ENCODE measurements at places on chromosomes 12 and 14.

DNA sequence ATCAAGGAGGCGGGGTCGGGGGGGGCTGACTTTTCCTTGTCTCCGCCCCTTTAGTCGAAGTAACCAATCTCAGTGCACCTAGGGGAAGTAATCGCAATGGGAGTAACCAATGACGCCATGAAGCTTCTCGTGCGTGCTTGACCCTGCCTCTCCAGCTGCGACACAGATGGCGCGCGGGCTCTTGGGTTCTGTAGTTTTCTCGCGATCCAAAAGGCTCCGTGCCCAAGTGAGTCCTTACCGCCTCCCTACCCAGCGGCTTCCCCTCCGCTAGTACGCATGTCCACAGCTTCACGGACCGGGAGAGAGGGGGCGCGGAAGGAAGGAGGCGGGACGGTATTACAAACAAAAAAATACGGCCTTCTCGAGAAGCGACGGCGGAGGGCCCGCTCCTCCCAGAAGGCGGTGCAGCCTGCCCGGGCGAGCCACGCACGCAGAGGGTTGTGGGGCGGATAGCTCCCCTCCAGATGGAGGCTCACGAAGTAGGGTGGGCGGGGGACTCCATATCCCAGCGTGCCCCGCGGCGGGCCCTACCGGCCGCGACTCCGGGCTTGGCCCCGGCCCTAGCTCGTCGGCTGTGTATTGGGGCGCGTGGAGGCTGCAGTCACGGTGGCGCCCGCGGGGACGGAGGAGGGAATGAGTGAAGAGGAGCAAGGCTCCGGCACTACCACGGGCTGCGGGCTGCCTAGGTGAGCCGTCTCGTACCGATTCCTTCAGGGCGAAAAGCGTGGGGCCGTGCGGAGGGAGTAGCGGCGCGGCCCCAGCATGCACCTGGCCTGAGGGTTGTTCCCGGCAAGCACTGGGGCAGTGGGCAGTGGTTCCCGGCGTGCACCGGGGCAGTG lies at the start of gene TARBP2:
Gene TARBP2 (plus strand): TSS at position 508 of the 839 bp plus-strand sequence. CDS start 126 bp downstream, at position 634.
- DNase-seq = peak; percentile 96

DNA sequence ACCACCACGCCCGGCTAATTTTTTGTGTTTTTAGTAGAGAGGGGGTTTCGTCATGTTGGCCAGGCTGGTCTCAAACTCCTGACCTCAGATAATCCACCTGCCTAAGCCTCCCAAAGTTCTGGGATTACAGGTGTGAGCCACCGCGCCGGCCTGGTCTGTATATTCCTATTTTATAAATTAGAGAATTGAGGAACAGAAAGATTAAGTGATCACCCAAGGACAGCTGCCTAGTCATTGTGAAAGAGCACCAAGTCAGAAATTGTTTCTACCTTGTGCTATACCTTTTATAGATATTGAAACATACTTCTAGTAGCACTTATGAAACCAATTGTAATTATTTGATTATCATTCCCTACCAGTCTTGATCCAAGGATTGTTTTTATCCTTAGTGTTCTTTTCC lies 1.9 kb downstream of the KNTC1 start:
- no peak for DNase-seq

GRCh38 chr12:26768611-26769603 lies 64.1 kb downstream of the ITPR2 start:
- DNase-seq = no peak

DNA sequence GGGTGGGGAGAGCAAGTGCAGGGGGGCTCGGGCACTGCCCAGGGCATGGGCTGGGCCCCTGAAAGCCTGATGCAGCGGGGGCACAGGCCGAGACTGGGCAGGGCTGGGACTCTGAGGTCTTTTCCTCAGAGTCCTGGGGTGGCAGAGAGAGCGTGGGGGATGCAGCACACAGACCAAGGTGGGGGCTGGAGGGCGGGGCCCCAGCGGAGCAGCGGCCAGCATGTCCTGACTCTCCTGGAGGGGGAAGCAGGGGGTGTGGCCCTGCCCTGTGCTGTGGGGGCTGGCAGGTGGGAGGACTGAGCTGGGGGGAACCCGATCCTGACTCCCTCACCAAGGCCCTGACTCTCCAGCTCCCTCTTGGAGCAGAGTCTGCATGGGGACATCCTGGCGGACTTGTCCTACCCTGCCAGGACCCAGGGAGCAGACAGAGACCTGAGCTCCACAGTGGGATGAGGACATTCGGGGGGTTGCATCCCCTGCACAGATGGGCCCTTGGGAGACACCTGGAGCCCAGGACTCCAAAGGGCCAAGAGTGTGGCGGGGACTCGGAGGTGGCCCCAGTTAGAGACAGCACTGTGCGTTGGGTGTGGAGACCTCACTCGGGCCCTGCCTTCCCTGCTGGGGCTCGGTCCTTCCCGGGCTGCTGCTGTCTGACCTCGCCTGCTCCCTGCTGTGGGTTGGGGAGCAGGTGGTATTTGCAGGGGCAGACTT lies 326.1 kb downstream of the TMEM121 start:
- no peak for DNase-seq

DNA sequence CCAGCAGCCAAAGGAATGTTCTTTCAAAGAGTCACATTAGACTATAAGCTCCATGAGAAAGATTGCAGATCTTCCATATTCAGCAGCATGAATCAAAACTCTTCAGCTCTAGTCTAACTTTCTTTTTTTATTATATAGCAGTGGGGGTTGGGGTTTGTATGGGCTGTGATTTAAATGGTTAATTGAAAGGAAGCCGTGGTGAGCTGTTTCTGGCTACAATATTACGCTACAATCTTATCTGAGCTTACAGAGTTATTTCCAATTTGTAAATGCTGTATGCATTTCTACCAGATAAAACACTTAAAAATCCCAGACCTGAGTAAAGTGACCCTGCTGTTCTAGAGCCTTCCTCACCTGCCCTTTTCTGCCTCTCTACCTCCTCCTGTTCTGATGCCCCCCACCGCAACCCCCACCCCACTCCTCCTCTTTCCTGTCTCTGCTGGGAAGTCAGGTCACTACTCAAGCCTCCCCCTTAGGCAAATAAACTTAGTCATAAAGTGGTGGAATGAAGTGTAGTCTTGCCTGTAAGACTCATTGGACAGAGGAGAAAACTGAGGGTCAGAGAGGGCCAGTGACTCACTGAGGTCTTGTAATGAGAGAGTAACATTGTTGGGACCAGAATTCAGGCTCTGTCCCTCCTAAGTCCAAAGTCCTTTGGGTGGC lies 1089.5 kb downstream of the BCL11B start:
- DNase-seq = no peak

All from stimulated activated CD4-positive, alpha-beta T cell treated with anti-CD3 and anti-CD28 coated beads, Interleukin-15, amount 100 ng/mL, for 48 hours (primary cell).